ENCODE measurements at places on chromosomes 12 and 14.

DNA sequence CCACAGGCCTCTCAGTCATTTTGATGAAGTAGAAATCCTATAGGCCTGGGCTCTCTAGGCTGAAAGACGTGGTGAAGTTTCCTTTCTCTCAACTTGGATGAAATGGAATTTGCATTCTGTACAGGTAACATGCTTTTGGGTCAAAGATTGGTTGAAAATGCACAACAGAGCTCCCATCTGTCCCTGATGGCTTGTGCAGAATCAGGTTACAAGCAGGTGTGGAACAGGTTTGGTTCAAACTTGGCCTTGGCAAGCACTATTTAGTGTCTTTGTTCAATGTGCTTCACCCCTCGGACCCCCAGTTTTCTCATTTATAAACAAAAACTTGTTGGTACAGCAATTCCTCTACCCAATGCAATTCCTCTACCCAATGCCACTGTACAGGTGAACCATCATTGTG, 1493.0 kb downstream of the AACS start:
- DNase-seq, result no peak

DNA sequence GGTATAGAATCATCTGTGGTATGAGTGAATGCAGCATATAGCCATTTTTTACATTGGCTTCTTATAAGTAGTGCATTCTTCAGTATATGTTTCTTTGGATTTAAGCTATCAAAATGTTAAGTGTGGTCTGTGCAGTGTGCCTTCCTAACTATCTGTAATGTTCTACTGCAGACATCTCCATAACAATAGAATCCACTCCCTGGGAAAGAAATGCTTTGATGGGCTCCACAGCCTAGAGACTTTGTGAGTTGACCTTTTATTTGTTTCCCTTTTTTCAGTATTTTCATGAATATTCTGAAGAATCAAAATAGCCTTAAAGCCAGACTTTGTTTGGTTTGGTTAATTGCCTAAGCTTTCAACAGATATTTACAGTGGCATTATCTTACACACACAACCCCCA, 107.2 kb downstream of the ZFC3H1 start:
- DNase-seq, result no peak

DNA sequence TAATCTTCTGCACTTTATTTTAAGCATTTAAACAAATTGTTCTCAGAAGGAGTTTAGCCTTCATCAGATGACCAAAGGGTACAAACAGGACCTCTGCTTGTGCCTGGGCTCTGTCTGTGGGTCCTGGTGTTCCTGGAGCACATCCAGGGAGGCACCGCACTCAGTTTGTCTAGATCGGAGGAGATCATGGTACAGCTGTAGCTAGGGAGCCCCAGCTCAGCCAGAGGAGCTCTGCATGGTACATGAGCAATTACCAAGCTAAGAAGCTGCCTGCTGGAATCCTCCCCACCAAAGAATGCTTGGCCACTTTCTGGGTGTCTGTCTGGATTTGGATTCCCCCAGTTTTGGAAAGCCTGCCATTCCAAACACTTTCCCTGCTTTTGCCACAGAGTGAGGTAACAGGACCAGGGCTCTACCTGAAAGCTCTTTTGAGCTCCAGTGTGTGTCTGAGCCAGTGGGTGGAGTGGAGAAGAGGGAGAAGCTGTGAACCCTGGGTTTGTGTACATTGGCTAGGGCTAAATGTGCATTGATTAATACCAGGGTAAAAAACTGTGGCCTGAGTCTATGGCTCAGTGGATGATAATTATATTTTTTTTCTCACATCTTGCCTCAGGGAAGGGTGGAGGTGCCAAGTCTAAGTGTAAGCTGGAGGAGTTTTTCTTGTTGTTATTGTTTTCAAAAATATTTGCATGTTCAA, 163.7 kb upstream of the IGF1 start:
- DNase-seq, result no peak

GRCh38 chr12:15179672-15180071, 41.5 kb downstream of the RERG start:
- DNase-seq, result no peak

DNA sequence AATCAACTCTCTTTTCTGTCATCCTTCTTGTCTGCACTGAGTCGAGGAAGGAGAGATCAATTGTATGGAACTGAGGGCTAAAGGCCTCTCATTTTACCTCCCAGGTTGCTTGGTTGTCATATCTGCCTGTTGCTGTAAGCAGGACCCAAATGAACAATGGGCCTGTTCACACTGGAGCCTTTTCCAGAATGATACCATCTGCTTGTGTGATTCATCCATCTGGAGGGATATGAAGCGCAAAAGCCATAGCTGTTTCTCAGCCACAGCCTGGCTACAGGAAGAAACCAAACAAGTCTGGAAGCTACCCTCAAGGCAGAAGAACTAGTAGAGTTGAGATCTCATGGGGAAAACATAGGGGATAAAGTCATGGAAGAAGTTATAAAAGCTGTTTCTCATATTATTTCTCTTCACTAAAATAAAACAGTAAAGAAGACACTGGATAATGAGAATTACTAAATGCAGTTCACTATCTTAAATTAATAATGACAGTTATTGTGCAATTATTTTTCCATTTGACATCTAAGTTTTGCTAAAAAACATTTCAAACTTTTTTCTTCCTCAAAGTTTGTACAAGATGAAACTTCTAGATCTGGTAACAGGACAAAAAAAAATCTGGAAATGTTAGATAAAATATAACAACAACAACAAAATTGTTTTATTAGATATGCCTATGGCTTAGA, 106.3 kb downstream of the SPTSSA start:
- DNase-seq, result peak; percentile 22

DNA sequence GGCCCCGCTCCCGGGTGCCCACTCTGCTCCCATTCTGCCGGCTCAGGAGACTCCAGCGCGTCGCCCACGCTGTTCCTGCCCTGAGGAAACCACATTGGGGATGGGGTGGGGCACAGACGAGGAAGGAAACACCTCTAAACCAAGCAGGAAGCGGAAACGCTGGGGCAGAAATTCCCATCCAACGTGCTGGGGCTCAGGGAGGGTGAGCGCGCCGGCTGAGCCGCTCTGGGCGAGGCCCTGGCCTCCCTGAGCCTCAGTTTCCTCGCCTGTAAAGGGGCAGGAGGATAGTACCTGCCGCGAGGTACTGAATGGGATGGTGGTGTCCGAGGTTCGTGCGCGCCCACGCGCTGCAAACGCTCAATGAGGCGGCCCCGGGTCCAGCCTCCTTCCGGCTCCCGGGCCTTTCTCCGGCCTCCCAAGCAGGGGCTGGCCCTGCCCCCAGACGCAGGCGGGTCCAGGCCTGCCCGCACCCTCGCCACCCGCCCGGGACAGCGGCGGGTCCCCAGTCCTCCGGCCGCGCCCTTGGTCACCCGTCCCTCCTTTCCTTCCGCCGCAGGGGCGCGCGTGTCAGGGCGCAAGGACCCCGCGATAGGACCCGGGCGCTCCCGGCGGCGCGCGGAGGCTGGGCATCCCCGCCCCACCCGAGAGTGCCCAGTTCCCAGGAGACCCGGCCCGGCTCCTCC, 673 bp downstream of the BEGAIN start:
- no peak for DNase-seq

- DNase-seq, result peak; percentile 72
These were observed 9.8 kb upstream of the HSP90AA1 start for GRCh38 chr14:102096569-102097188.

GRCh38 chr14:64767215-64767964, 63.2 kb downstream of the PLEKHG3 start:
- DNase-seq, result no peak

DNA sequence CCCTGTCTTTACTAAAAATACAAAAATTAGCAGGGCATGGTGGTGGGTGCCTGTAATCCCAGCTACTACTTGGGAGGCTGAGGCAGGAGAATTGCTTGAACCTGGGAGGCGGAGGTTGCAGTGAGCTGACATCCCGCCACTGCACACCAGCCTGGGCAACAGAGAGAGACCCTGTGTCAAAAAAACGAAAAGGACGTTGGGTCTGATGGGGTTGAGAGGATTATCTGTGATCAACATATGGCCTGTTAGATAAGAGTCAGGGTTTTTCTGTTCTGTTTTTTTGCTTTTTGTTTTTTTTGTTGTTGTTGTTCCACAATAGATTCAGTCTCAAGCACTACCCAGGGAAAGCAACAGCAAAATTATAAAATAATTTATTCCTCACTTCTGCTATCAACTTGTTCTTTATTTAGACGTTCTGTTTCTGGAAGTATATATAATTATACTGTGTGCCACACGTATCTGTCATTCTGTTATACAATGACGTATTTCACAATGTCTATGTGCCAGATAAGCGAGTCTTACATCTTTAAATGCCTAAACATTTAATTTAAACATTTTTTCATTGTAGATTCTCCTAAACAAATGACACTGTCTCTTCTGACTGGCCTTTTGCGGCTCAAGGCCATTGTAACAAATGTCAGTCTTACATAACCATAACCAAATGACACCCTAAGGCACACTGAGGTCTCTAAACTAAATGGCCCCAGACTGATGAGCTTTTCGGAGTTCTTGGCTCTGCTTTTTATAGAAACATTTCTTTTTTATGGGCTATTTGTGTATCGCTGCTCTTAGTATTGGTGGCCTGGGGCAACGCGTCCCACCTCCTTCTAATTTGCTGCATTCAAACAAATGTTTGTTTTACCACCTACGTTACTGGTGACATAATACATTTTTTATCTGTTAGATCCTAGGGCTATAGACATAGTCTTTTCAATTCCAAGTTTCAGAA, 7.2 kb upstream of the P2RX4 start:
- no peak for DNase-seq

GRCh38 chr14:58353516-58354299, 42.0 kb upstream of the TOMM20L start:
- no peak for DNase-seq

DNA sequence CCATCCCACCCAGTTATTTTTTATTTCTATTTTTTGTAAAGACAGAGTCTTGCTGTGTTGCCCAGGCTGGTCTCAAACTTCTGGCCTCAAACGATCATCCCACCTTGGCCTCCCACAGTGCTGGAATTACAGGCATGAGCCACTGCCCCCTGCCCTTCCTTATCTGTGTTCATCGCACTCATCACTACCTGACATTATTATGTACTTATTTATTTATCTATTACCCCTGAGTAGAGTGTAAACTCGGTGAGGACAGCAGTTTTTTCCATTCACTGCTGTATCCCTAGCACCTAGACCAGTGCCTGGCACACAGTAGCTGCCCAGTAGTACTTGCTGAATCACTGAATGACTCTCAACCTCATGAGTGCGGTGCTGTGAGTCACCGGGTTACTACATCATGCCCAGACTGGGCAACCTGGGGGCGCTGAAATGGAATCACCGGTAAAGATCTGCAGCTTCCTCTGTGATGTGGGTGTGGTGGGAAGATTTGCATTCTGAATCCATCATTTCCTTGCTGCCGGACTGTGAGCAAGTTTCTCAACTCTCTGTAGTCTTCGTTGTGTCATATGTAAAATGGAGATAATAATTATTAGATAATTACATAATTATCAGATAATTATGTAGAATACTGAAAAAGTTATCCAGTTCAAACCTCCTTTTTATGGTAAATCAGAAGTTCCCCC, 81.9 kb upstream of the USP44 start:
- DNase-seq, result no peak

GRCh38 chr14:93128725-93129459, 13.2 kb upstream of the ITPK1 start:
- no peak for DNase-seq

DNA sequence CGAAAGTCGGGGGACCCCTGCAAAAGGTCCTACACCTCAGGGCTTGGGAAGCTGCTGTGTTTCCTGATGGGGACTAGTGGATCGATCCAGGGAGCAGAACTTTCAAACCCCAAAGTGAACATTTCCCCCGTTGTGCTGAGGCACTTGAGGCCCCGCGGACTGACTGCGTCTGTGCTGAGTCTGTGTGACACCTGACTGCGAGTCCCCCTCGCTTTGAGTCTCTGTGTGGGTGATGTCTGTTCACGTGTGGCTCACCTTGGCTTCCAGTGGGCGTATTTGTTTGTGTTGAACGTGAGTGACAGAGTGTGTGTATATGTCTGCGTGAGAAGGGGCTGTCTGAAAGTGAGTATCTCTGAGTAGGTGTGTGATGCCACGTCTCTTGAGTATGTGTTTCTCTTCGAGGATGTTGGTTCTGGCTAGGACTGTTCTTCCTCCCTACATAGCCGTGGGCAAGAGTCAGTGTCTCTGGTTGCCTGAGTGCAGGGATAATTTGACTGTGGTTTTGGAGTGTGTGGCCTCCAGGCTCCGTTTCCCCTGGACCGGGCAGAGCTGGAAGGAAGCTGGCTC, 1.3 kb downstream of the TEAD4 start:
- DNase-seq, result no peak

GRCh38 chr12:74963867-74964331, 245.7 kb downstream of the KCNC2 start:
- no peak for DNase-seq

- DNase-seq, result no peak
These were observed 93.6 kb downstream of the KCNK10 start for GRCh38 chr14:88229428-88229827.

- DNase-seq, result no peak
These were observed 2.9 kb downstream of the SMARCD1 start for GRCh38 chr12:50087995-50088394.

GRCh38 chr12:26010293-26010821, 51.9 kb downstream of the RASSF8 start:
- DNase-seq, result no peak

GRCh38 chr14:96122496-96122895, 82.1 kb upstream of the BDKRB2 start:
- DNase-seq, result no peak

DNA sequence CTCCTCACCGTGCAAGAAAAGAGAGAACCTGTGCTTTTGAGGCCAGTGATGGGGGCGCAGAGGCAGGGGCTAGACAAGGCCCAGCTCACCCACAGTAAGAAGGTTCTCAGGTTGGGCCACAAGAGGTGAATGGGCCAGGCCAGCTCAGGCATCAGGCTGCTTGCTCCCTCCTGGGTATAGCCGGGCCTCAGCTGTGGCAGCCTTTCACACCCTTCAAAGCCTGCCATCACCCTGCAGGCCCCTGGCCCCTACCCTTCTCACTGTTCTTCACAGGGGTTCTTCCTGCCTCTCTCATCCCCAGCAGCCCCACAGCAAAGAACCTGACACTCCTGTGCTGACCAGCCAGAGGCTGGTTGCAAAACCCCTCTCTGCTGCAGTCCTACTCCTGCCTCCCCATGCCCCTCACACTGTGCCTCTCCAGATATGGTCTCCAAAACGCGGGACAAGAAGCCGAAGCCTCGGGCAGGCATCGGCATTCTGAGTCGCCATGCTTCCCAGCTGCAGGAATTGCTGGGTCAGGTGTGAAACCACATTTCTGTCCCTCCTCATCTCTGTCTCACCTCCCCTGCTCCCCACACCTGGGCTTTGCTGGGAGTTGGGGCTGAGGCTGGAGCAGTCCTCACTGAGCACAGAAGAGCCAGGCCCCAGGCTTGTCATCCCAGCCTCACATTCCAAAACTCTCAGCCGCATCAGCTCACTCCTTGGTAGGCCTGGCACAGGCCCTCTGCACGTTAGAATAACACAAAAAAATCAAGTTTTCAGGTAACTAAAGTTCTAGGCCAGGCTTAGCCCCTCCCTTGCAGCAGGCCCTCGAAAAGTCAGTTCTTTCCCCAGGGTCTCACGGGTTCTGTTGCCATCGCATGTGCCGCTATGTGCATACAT, 6.9 kb upstream of the FAIM2 start:
- no peak for DNase-seq

All from anterior cingulate cortex (tissue), 58 donors.